ENCODE measurements at places on chromosomes 4 and X.
A peak's percentile ranks its signal among the peaks of the same experiment; 100 is the strongest.

DNA sequence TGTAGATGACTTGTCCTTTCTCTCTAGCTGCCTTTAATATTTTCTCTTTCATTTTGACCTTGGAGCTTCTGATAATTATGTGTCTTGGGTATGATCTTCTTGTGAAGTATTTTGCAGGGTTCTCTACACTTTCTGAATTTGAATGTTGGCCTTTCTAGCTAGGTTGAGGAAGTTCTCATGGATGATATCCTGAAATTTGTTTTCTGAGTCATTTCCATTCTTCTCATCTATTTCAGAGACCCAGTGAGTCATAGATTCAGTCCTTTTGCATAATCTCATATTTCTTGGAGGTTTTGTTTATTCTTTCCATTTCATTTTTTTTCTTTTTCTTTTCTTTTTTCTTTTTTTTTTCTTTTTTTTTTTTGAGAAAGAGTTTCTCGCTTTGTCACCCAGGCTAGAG is 585.7 kb upstream of the PABPC4L start:
- H3K27me3 ChIP-seq: no peaks in the 10 kb centered on the region
- H3K27ac ChIP-seq: no peak overlapping the region
- H3K4me1 ChIP-seq: no peaks in the 10 kb centered on the region
- no peak overlapping the region for H3K4me3 ChIP-seq

GRCh38 chr4:123452616-123453015 is 56.0 kb downstream of the SPRY1 start:
- H3K4me3 ChIP-seq: no peak overlapping the region
- H3K27me3 ChIP-seq: no peaks in the 10 kb centered on the region
- no peak overlapping the region for H3K27ac ChIP-seq

- no peaks in the 10 kb centered on the region for H3K36me3 ChIP-seq
- peak overlapping the region; percentile 71 for H3K27ac ChIP-seq
- DNase-seq: no peak
- peak overlapping the region; percentile 7 for H3K4me3 ChIP-seq
These were observed 44.5 kb downstream of the SCFD2 start for GRCh38 chr4:53321151-53321983.

DNA sequence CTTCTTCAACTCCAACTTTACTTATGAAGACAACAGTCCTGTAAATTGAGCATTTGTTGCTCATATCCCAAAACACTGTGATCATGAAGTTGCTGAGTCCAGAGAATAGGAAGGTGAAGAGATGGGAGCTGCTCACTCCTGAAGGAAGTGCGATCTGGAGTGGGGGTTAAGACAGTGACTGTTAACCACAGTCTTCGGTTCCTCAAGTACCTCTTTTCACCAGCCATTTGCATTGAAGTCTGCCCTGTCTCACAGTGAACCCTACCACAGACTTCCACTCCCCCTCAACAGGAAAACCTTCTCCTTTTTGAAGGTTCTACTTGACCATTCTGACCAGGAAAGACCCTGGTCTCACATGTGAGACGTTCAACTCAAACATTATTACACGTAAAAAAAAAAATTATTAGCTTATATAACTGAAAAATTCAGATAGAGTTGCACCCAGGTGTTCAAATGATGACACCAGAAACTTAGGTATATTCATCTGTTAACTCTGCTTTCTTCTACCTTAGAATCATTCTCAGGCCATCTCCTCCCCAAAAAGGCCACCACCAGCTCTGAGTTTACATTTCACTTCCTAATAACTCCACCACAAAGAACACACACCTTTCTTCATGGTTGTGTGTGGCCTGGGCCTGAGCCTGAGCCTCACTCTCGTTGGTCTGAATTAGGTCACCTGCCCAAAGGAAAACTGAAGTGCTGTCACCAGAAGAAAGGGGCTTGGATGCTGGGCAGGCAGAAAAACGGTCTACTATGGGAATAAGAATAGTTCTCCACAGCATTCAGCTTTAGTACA is 199.2 kb downstream of the DCTD start:
- H3K4me3 ChIP-seq: no peak overlapping the region
- no peaks in the 10 kb centered on the region for H3K36me3 ChIP-seq
- DNase-seq: no peak
- H3K27me3 ChIP-seq: no peaks in the 10 kb centered on the region
- H3K4me1 ChIP-seq: no peaks in the 10 kb centered on the region

DNA sequence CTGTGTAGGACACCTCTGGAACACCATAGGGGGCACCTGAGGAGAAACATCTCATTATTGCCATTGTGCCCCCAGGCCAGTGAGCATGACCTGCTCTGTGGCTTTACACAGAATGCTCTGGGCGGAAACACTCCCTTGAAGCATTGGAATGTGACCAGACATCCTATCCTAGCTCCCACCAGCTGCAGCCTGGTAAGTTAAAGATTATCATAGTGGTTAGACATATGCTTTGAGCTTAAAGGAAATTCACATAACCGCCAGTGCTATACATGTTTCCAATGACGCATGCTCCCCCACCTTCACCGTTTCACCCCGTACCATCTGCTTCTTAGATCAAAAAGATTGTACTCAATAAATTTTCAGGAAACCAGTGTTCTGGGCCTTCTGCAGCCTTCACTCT is 217.7 kb upstream of the CENPE start:
- H3K36me3 ChIP-seq: no peaks in the 10 kb centered on the region
- no peak overlapping the region for H3K4me3 ChIP-seq
- H3K27me3 ChIP-seq: no peaks in the 10 kb centered on the region

- no peaks in the 10 kb centered on the region for H3K4me1 ChIP-seq
- no peak for DNase-seq
- no peaks in the 10 kb centered on the region for H3K36me3 ChIP-seq
- H3K27me3 ChIP-seq: no peaks in the 10 kb centered on the region
These were observed 30.6 kb downstream of the SUPT20HL2 start for GRCh38 chrX:24283127-24283794.

DNA sequence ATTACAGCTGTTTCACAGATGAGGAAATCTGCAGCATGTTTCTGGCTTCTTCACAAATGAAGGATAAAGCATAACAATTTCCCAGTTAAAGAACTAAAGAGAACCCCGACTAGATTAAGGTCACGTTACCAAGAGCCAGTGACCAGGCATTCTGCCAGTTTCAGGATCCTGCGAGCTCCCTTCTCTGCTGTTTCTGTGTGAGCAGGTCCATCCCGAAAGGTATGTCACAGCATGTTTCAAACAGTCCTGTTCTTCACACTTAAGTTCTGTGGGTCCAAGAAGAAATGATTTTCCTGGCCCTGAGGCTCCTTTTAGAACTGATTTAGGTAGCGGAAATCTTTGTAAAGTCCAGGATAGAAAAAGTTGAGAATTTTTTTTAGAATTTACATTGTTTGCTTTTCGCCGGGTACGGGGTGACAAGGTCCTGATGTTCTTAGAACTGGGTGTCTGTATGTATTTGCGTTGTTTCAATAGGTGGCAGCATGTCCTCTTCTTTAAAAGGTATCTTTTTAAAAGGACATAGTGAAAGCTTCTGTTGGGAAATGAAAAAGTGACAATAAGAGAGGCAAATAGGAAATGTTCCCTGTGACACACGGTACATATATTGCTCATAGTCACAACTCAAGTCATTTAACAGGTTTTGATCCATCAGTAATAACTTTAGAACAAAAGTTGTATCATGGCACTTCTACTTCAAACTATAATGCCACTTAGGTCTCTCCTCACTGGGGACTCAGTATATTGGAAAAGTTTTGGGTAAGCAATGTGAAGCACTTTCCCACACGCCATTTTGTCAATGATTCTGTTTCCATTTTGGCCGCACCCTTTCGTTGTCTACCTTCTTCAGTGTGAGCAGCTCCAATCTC is 18.4 kb downstream of the IL21 start:
- peaks cover 28% of the 10 kb centered on the region for H3K27me3 ChIP-seq
- H3K36me3 ChIP-seq: no peaks in the 10 kb centered on the region
- no peak overlapping the region for H3K27ac ChIP-seq
- H3K4me3 ChIP-seq: no peak overlapping the region

DNA sequence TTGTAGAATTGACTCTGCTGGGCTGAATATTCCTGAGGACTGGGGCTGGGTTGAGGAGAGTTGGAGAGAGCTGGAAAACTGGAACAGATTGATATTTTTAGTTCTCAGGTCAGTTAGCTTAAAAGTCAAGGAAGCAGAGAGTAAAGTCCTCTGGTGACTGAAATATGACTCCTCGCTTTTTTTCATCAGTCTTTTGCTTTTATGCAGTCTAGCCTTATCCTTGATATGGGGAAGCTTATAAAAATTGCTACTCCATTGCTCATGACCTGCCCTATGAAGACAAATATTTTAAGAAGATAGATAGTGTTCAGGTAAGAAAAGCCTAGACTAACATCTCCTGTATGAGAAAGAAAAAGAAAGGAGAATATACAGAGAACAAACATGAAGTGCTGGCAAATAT is 152.7 kb downstream of the C4orf33 start:
- H3K36me3 ChIP-seq: no peaks in the 10 kb centered on the region
- H3K27ac ChIP-seq: no peak overlapping the region
- H3K4me3 ChIP-seq: no peak overlapping the region
- H3K4me1 ChIP-seq: no peaks in the 10 kb centered on the region

Data from heart right ventricle (tissue), 16 donors.